ENCODE measurements at places on chromosomes 13 and 19.

GRCh38 chr13:31725841-31726240 lies 13.5 kb upstream of the RXFP2 start:
- DNase-seq = no peak

DNA sequence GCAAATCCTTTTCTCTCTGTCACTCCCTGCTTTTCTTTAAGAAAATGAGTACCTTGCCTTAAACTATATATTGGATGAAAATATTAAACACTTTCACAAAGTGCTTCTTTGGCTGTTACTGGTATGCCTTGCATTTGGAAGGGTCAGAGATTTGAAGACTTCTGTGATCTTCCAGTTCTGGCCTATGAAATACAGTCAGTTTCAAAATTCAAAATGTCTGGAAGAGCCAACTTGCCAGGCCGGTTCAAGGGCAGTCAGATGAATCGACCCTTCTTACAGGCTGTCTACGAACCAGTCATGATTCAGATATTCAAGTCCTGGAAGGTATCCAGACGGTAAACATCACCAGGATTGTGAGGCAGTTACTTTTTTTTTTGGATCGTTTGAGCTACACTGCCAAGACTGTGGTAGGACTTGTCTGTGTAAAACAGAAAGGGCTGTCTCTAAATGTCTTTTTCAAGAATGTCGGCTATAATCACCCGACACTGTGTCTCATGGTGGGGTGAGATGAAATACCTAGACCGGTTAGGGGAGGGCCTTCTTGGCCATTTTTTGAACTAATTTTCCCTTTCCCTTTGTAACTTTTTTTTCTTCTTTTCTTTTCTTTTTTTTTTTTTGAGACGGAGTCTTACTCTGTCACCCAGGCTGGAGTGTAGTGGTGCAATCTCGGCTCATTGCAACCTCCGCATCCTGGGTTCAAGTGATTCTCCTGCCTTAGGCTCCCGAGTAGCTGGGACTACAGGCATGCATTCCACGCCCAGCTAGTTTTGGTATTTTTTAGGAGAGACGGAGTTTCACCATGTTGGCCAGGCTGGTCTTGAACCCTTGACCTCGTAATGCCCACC lies 11.2 kb downstream of the ACTN4 start:
- peak; percentile 98 for DNase-seq

DNA sequence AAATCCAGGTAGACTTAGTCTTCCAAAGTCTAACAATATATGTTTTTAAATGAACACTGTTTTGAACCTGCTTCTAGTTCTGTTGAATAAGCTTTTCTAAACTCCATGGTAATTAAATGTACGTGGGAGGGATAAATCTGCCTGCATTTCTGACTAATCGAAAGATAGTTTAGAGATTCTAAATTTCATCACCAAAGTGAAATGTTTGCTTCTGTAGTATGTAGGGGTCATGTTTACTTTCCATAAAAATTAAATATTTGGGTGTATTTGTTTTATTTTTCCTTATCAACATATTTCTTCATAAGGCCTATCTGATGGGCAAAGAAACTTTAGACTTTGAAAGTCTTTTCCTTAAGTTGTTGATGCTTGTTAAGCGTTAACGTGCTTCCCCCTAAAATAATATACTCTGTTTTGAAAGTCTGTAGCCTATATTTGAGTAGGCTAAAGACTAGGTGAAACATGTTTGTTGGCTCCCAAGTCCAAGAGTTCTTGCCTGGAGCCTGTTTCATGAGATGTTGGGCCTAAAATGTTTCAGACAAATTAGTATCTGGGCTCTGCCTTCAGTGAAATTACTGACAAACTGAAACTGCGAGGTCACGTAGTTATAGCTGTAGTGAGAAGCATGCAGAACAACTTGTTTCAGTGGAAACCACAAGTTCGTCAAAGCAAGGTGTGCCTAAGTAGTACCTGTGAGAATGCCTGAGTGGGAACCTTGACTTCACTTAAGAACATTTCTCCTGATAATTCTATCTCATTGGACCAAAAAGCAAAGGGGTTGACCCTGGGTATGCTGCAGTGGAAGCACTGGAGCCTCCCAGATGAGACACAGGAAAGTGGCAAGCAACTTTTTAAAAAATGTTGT lies 126.2 kb downstream of the LMO7 start:
- DNase-seq = no peak

- no peak for DNase-seq
These were observed 5.8 kb downstream of the KIRREL2 start for GRCh38 chr19:35862528-35862927.

- no peak for DNase-seq
These were observed 284.3 kb downstream of the FOXO1 start for GRCh38 chr13:40381935-40382764.

DNA sequence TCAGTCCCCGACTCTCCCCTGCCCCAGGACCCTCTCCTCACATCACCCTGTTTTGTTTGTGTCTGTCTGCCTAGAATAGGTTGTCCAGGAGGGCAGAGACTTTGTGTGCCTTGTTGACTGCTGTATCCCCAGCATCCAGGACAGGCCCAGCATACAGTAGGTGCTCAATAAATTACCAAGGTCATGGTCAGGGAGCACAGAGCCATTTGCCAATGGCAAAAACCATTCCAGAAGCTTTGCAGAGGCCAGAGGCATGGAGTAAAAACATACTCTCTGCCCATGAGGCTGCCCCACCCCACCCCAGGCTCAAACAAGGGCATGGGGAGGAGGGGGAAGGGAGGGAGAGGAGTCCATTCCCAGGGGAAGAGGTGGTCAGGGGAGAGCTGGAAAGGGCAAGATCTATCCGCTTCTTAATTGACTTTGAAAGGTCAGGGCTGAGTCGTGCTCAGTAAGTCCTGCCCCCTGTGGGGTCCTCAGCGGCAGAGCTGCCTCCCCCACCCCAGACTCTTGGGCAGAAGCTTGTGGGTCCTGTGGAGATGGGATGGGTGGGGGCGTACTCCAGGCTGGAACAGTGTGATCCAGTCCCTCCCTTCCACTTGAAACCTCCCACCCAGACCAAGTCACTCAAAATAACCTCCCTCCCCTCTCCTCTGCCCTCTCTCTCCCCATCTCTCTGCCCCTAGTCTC lies 4.4 kb downstream of the GPR4 start:
- DNase-seq = no peak

GRCh38 chr13:50463719-50464118 lies 379.8 kb downstream of the DLEU7 start:
- no peak for DNase-seq

- DNase-seq = no peak
These were observed 1422.2 kb upstream of the PCDH20 start for GRCh38 chr13:62837895-62838294.

DNA sequence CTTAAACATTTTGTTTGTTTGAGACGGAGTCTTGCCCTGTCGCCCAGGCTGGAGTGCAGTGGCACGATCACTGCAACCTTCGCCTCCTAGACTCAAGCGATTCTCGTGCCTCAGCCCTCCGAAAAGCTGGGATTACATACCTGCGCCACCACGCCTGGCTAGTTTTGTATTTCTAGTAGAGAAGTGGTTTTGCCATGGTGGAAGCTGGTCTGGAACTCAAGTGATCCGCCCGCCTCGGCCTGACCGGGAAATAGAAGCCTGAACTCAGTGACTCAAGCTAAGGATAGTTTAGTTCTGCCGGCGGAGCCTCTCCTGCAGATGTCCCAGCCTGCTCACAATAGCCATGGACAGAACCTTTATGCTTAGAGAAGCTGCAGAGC lies 53.0 kb upstream of the ZNF254 start:
- peak; percentile 39 for DNase-seq

- DNase-seq = no peak
These were observed 13.6 kb downstream of the NFILZ start for GRCh38 chr19:8643860-8644653.

GRCh38 chr19:8334458-8335342 lies 8.4 kb downstream of the KANK3 start:
- no peak for DNase-seq

GRCh38 chr19:55368701-55369563 lies 1.3 kb downstream of the IL11 start:
- no peak for DNase-seq
